ENCODE measurements at places on chromosomes 1 and 21.

GRCh38 chr1:22636927-22637326 is 499 bp downstream of the C1QA start:
- DNase-seq = no peak

- no peak for DNase-seq
These were observed 265.1 kb upstream of the NEGR1 start for GRCh38 chr1:72547412-72547811.

DNA sequence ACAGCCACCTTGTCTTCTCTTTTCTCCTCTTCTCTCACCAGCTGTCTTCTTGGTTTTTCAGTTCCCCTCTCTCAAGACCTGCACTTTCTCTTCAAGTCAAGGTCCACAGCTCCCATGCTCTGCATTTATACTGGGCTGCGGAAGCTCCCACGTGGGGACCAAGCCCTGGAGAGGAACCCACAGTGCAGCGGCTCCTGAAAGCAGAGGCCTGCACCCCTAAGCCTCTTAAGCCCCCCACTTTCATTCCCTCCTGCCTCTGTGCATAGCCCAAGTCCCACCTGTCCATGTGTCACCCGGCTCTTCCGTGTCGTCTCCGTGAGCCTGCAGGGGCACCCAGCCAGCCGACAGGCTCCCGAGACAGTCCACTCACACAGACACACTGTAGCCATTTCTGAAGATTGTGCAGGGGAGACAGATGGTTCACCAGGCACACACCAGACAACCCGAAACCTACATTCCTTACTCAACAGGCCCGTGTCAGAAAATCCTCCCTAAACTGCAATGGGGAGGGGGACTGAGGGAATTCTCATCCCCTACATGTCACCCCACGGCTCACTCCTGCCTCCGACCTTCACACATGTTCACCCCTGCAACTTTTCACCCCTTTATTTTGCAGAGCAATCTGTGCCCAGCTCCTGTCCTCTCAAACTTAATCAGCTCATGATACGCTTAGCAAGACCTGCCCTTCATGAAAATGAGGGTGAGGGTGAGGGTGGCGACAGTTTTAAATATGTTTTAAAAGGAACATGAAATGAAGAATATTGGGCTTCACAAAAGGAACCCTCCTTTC is 6.3 kb downstream of the MX2 start:
- no peak for DNase-seq

DNA sequence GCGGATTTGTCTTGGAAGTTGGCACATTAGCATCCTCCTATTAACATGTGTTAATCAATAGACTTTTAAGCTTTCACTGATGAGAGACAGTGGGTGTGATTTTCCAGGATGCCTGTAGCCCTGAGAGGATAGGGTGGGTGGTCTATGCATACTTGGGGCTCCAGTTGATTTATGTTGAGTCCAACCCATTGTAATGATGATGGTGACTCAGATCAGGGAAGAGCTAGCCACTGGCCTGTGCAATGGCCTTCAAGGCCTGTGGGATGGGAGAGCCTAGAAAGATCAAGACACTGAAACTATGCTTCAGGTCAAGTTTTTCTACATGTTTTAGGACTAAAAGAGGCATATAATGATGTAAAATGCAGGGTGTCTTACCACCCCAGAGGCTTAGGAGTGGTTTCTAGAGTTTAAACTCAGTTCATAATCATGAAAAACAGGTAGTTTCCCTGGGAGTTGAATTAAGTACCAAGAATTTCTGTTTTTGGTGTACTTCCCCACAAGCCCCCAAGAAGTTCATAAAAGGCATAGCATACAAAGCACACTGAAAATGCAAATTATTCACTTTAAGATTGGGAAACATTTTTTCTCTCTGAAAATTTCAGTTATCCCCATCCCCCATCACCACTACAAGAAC is 19.9 kb downstream of the BEND5 start:
- DNase-seq = no peak

DNA sequence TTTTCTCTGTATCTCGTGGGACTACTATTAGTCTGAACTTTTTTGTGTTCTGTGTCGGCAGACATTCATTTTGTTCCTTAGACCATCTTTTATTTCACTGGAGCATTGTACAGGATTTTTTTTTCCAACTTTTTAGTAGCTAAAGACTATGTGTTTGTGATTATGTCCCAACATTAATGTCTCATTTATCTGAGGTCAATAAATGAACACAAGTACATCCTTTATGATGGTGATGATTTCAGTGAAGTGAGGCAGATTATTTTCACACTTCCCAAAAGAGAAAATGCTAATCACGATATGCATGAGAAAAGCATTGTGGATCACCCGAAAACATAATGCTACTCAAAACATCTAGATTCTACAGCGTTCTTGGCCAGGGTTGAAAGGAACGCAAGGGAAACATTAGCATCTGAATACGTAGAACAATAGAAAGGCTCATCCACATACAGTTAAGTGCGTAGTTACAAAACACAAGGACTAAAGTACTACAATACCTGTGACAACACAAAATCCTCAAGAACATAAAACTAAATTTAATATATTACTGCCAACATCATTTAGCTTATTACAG is 981.7 kb upstream of the NCAM2 start:
- DNase-seq = no peak

DNA sequence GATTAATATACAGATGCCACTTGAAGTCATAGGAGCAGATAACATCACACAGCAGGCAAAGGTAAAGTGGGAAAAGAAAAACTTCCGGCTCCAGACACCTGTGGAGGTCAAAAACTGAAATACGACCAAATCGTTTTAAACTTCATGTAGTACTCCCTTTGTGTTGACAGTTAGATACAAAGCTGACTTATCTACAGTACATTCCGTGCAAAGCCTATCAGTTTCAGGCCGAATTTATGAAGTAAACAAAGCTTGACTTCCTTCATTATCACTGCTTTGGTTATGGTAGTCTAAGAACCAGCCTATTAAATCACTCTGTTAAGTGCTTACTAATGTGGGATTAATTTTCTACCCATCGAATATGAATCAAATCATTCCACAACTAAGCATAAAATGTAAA is 156.3 kb downstream of the SMYD3 start:
- DNase-seq = no peak
